SW480 (cell line): ENCODE measurements at places on chromosomes 4 and X.
A peak's percentile ranks its signal among the peaks of the same experiment; 100 is the strongest.

- DNase-seq, result no peak
Observed at GRCh38 chrX:103170216-103170615, 44.7 kb upstream of the BEX4 start.

- no peak for DNase-seq
Observed at GRCh38 chr4:172736046-172736445, 432.6 kb upstream of the GALNT7 start.

- DNase-seq, result no peak
Observed at GRCh38 chr4:127113844-127114362, 518.9 kb upstream of the INTU start.

DNA sequence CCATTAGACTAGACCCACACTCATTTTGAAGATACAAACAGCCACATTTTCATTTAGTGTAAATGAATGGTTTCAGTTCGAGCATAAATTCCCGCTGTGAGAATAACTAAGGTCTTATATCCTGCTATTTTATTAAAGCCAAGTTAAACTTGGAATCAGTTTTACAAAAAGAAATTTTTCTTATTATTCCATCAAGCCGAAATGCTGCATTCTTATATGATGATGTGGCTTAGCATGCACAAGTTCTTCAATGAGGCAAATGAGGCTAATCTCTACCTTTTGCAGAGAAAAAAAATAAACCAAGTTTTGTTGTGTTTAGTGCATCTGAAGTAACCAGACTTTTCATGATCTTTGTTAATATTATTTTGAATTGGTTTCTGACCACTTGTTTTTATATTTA, 953.9 kb upstream of the PCDH10 start:
- DNase-seq, result no peak

GRCh38 chrX:47198026-47198686, 4.5 kb downstream of the UBA1 start:
- no peak for DNase-seq

- DNase-seq, result no peak
Observed at GRCh38 chr4:37436546-37436945, 192.0 kb downstream of the NWD2 start.

DNA sequence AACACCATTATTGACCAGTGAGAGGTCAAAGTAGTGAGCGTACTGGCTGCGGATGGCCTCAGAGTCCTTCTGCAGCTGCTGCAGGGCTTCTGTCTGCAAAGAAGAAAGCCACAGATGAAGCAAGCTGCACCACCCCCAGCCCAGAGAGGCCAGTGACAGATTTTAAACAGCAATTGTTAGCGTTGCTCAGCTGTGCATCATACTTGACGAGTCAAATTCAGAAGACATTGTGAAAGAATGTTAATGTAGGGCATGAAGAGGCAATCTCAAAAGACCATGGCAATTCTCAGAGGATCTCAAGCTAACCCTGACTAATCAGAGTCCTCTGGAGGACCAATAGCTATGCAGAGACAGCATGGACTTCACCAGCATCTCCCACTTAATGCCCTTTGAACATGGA, 16.6 kb downstream of the DKC1 start:
- no peak for DNase-seq

- peak; percentile 80 for DNase-seq
Observed at GRCh38 chr4:140012688-140013486, 141.1 kb downstream of the MAML3 start.

DNA sequence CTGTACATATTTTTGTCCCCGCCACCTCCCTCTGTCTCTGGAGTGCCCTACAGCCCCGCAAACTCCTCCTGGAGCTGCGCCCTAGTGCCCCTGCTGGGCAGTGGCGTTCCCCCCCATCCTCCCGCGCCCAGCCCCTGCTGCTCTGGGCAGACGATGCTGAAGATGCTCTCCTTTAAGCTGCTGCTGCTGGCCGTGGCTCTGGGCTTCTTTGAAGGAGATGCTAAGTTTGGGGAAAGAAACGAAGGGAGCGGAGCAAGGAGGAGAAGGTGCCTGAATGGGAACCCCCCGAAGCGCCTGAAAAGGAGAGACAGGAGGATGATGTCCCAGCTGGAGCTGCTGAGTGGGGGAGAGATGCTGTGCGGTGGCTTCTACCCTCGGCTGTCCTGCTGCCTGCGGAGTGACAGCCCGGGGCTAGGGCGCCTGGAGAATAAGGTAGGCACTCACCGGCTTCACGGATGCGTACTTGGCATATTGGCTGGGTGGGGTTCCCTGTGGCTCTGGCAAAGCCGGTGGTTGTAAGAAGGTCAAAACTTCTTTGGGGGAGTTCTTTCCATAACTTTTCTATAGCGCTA, 653 bp downstream of the HHIP start:
- DNase-seq, result no peak

GRCh38 chr4:5711479-5712184, 631 bp downstream of the EVC start:
- no peak for DNase-seq

DNA sequence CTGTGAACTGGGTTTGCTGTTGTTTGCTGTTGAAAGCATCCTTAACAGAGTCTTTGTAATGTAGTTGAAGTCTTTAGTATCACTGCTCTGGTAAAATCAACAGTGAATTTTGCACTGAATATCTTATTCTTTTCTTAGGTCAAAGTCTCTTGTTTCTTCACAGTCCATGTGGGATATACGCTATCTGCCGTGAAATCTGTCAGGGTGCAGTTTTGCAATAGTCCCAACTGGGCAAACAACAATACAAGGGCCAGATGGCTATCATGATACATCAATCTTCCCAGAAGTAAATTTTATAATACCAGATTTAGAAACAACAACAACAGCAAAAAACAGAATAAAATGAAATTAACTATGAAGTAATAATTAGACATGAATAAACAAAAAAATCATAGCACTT, 123.5 kb downstream of the PPARGC1A start:
- DNase-seq, result no peak

DNA sequence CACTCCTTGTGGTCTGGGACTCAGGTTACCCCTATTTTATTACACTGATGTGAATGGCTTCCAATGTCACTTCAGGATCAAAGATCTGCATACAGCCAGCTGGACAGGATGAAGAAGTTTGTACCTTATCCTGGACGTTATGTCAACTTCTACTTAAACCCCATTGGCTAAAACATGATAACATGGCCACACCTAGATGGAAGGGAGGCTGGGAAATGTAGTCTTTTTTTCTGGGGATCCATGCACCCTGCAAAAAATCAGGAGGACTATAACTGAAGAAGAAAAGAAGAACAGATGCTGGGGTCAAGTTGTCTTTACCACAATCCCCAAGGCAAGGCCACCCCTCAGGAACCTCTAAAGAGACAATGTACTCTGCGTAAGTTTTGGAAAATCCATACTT, 459.2 kb downstream of the BCOR start:
- DNase-seq, result peak; percentile 39

GRCh38 chr4:37793562-37793961, 32.9 kb upstream of the PGM2 start:
- DNase-seq, result peak; percentile 34

DNA sequence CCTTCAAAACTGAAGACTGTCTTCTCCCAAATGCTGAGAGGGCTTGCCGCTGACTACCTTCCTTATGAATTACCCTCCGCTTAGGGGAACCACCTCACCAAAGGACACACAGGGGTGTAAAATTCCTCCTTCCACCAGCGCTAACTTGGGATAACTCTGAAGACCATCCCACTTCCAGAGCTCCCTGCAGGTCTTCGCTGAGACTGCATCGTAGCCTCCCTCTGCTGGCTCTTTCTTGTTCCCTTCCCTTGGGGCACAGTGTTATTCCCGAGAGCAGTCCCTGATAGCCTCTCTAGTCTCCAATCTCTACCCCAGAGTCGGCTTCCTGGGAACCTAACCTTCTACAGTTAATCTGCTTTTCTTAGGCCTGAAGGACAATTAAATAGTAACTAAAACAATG, 725.5 kb upstream of the ATOH1 start:
- no peak for DNase-seq

- no peak for DNase-seq
Observed at GRCh38 chr4:183995570-183995969, 90.5 kb downstream of the STOX2 start.

DNA sequence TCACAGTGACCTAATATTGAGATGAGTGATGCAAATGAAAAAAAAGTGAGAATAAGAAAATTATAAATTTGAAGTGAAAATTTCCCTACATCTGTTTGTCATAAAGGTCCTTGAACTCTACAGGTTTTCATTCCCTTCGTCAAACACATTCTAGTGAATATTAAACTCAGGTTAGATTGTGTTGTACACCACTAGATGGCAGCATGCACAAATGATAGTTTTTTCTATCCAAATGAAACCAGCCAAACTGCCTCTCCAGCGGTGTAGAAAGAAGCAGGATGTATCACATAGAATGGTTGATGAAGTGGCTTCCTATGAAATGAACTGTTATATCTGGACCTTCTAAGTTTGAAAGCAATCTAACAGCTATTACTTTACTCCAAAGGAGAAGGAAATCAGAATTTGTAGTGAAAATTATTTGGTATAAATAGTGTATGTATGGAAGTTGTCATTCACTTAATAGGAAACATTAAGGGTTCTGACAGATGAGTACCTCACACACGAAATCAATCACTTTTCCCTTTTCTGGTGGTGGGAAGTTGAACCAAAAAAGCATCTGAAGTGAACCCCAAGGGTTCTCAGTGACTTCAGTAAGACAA, 382.7 kb downstream of the UNC5C start:
- DNase-seq, result peak; percentile 59

GRCh38 chr4:11436084-11436483, 7.4 kb upstream of the HS3ST1 start:
- no peak for DNase-seq

DNA sequence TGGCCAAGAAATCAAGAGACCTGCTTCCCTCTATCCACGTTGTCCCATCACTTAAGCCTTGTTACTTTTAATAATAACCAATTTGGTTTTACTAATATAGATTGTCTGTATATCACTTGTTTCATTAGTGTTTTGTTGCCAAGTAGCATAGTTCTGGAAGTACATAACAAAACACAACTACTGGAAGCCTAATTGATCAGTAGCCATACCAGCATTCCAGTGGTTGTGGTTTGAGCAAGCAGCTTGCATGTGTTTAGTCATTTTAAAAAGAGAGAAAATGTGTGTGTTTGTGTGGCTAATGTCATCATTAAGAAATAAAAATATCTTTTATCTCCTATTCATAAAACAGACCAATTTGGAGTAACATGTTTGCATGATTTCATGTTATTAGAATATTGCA, 70.8 kb downstream of the PTPN13 start:
- peak; percentile 13 for DNase-seq

DNA sequence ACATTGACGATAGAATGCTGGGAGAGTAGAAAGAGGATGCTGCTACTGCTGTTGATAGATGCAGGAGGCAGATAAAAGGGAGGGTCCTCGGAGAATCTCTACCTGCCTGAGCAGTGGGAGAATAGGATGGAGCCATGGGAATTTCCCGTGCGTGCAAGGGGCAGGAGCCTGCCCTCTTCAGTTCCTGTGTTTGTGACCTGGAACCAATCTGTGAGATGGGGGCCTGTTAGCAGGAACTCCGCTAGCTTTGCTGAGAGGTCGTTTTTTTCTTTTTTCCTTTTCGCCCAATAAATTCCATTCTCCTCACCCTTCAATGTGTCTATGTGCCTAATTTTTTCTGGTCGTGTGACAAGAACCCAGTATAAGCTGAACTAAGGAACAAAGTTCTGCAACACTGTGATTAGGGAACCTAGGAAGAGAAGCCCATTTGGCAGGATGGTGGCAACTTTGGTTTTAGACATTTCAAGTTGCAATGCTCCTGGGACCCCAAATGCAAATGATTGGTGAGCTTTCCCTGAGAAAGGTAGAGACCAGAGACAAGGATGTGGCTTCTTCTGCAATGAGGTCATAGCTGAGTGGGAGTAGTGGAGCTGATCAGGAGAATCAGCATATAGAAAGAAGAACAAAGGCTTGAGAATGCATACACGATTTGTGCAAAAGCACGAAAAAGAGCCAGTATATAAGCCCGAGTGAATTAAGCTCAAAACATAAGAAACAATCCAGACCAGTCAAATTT, 23.9 kb downstream of the SLC39A8 start:
- DNase-seq, result no peak

DNA sequence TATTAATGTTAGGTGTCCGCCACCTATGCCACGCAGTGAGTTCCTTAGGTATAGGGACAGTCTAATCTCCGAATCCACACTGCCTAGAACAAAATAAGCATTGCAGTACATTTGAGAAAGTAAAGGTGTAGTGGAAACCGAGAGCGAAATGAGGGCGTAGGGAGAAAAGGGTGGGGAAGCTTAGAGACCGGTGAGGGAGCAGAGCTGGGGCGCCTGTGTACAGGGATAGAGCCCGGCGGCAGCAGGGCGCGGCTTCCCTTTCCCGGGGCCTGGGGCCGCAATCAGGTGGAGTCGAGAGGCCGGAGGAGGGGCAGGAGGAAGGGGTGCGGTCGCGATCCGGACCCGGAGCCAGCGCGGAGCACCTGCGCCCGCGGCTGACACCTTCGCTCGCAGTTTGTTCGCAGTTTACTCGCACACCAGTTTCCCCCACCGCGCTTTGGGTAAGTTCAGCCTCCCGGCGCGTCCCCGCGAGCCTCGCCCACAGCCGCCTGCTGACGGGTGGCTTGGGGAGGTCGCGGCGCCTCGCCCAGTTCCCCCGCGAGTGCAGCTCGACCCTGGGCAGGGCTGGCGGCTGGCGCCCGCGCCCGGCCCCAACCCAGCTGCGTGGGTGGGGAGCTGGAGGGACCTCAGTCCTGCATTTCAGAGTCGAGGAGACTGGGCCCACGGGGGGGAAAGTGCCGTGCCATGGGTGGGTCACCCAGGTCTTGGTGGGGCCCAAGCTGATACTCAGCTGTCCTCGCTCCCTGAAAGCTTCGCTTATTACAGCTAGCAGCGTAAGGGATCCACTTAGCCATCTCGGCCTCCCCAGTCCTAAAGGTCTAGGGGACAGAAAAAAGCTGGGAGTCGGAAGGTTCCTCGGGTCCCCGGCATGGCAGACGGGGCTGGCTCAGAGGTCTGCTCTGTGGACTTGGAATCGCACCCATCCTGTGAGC, at the start of gene ANXA3:
TSS of gene ANXA3 (plus strand) at position 351 of the 932 bp plus-strand sequence. CDS start 2,704 bp downstream, outside the sequence.
- DNase-seq, result peak; percentile 85

DNA sequence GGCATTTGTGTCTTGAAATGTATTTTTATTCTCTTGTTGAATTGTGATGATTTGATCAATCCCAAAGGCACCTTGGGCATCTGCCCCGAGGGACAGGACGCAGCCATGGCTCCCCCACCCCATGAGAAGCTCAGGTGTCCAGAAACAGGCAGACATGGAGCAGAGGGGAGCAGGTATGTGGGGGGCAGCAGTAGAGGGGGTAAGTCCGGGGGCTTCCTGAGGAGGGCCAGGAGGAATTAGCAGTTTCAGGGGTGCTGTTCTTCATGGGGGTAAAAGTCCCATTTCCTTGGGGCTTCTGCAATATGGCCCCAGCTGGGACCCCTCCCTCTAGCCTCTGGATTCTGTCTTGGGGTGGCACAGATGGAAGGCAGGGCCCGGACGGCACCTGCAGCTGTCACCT, 67.0 kb upstream of the HMX1 start:
- no peak for DNase-seq

DNA sequence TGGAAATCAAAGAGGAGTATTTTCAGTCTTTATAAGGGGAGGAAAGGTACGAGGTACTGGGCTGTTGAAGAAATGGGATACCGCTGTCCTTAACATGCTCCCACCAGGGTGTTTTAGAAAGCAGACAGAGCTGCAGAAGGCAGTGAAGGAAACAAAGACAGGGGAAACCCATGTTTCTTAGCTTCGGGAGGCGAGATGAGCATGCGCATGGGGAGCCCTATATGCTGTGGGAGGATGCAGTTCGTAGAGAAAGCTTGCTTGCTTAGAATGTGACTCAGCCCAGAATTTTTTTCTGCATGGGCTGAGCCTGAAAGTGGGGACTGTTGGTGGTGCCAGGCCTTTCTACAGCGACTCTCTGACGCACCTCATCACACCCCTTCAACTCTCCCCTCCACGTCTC, 28.8 kb upstream of the SCOC start:
- DNase-seq, result no peak
